ENCODE measurements at places on chromosomes 13 and 19.

DNA sequence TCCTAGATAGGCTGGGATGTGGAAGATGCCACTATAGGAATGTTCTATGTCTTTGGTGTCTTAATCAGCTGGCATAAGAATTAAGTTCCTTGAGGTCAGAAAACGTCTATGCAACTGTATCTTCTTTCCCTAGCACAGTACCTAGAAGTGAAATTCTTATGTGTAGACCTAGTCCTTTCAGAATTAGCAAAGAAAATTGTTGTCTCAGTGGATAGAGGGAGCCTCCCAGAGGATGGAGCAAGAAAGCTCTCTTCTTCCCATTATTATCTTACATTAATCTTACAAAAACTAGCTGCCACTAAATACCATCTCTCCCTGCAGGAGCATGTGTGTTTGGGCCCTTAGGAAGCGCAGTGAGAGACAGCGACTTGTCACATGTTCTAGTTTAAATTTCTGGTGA, 11.6 kb downstream of the CLDN10 start:
- DNase-seq = no peak

DNA sequence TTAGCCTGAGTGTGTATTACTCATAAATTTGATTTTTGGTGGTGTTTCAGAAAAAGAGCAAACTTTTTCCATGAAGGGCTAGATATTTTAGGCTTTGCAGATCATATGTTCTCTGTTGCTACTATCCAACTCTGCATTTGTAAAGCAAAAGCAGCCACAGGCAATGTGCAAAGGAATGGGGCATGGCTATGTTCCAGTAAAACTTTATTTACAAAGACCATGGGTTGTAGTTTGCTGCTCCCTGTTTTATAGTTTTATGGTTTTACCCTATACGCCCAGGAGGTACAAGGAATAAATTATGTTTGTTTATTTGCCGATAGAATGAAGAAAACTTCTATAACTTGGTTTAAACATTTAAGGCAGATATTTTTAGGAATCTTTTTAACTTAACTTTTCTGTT, 23.6 kb downstream of the IFT88 start:
- no peak for DNase-seq

DNA sequence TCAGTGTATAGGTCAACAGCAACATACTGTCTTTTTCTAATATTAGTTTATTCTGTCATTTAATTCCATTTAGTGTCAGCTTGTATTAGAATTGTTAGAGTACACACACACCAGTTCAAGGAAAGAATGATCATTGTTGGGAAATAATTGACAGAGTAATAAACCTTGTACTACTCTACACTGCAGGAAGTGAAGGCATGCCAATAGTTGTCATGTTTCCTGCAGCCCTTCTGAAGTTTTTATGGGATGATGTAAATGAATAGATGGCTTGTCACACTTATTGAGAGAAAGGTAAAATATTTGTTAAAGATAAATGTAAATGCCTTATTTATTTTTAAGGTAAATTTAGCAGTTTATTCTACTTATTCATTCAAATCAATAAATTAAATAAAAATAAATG, 306.9 kb upstream of the KLHL1 start:
- DNase-seq = no peak

DNA sequence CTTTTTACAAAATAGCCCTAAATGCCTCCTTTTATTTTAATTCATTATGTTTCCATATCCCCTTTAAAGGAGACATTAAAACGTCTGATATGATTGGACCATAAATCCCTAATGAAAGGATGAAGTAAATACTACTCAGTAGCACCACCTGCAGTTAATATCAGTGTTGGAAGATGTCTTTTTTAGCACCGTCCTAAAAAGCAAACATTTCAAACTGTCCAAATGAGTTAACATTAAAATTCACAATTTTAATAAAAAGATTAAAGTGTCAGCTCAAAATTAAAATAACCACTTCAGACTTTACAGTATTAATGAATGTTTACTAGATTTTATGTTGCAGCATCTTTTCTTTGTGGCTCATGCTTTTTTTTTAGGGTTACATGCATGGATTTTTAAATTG, 12.3 kb downstream of the ZNF507 start:
- no peak for DNase-seq

DNA sequence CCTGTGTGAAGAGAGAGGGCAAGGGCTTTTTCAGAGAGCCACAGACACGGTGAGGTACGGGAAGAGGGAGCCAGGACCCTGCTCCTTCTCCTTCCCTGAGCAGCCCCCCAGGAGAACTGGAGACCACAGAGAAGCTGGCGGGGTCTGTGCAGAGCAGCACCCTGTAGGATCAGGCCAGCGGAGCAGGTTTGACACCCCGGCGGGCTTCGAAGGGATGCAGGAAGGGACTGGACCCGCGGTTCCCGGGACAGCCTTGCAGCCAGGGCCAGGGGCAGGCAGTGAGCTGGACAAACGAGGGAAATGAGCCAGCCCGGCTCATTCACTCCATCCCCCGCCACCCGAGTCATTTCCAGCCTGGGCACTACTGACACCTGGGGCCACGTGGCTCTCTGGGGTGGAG, 22.2 kb downstream of the CPAMD8 start:
- DNase-seq = no peak

DNA sequence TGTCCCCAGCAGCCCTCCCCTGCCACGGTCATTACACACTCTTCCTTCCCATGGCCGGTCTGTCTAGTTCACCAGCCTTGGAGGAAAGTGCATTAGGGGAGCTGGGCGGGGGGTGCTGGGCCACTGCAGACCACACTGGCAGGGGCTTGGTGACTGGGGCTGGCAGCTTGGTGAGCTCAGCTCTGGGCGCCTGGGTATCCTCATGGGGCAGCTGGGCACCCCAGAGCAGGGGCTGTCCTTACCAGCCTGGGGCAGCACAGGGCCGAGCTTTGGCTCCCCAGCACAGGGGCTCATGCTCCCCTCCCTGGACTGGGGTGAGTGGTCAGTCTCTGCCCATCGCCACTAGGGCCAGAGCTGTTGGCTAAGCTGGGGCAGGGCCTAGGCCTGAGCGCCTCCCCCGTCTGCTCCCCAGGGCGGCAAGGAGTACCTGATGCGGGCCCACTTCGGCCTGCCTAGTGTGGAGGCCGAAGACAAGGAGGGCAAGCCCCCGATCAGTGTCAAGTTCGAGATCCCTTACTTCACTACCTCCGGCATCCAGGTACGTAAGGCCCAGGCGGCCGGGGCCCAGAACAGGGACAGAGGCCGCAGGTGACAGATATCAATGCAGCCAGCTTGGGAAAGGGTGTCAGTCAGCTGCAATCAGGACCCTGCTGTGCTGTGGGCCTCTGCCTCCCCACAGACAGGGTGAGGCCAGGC, 35.5 kb downstream of the AP1M1 start:
- no peak for DNase-seq

DNA sequence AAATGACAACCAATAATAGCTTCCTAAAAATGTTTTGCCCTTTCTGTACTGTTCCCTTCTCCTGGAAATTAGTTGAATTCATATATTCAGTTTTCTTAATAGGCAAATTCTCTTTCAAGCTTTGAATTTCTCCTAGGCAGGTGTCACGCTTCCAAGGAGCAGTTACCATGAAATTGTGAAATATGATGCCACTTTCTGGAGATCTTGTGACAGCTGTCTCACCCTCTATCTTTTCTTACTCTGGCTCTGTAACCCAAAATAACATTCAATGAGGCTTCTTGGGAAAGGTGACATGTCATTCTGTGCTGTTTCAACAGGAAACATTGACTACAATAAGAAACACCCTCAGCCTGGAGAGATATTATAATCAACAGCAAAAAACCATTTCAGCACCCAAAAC, 80.3 kb upstream of the MRI1 start:
- DNase-seq = no peak

GRCh38 chr13:31733066-31733465, 6.3 kb upstream of the RXFP2 start:
- peak; percentile 53 for DNase-seq

DNA sequence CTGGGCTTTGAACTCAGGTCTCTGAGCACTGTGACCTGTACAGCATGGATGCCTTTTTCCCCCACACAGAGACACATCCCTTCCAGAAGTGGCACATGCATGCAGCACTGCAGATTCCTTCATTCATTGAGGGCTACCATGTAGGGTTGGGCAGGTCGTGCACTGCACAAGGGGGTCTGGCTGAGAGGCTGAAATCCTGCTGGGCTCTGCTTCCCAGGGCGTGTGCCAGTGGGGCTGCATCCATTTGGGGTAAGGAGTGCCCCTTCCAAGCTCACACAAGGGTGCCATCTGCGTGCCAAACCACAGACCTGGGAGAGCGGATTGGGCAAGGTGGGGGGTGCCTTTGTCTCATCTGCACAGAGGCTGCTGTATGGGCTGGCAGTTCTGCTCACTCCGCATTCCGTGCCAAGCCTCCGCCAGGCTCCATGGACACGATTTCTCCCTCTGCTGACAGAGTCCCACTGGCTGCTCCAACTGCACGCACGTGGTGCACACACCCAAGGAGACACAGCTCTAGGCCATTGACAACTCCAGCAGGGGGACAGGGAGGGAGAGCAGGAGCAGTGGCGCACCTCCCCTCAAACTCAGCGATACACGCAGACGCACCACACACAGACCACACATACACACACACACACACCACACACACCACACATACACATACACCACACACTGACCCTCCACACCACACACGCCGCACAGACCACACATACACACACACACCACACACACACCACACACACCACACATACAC, 4.5 kb upstream of the SHISA7 start:
- DNase-seq = no peak

DNA sequence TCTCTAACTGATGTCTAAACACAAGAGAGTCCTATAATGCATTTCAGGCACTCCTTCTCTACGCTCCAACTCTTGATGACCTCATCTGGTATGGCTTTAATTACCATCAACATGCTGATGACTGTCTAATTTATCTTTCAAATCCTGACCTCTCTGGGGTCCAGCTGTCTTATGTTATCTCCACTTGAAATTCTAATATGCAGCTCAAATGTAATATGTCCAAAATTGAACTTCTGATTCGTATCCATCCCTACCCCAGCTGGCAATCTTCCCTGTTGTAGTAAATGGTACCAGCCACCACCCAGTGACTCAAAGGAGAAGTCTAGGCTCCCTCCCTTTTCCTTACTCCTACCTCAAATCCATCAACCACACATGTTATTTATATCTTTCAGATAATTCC, 288.0 kb upstream of the SLC10A2 start:
- DNase-seq = no peak

DNA sequence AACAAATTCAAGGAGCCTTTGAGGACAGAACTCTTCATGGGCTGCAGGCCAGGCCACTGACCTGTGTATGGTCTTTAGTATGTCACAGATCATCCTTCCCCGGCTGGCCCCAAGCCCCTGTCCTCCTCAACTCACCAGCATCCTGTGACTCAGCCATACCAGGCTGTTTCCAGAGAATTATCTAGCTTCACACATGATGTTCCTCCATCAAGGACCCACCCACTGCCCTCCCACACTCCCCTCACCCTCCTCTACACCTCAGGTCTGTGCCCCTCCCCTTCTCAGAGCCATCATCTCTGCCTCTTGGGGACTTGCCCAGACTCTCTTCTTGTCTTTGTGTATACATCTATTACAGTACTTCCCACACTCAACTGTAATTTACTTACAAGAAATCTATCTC, 14.7 kb downstream of the DCT start:
- no peak for DNase-seq

DNA sequence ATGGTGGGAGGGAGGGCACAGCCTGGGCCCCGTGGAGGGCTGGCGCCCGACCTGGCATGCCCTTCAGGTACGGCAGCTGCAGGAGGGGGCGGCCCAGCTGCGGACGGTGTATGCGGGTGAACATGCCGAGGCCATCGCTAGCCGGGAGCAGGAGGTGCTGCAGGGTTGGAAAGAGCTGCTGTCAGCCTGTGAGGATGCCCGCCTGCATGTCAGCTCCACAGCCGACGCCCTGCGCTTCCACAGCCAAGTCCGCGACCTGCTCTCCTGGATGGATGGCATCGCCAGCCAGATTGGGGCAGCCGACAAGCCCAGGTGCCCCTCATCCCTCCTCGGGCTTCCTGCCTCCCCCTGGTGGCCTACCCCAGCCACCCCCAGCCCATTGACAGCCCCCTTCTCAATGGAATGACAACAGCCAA, 16.6 kb upstream of the SHKBP1 start:
- DNase-seq = no peak

DNA sequence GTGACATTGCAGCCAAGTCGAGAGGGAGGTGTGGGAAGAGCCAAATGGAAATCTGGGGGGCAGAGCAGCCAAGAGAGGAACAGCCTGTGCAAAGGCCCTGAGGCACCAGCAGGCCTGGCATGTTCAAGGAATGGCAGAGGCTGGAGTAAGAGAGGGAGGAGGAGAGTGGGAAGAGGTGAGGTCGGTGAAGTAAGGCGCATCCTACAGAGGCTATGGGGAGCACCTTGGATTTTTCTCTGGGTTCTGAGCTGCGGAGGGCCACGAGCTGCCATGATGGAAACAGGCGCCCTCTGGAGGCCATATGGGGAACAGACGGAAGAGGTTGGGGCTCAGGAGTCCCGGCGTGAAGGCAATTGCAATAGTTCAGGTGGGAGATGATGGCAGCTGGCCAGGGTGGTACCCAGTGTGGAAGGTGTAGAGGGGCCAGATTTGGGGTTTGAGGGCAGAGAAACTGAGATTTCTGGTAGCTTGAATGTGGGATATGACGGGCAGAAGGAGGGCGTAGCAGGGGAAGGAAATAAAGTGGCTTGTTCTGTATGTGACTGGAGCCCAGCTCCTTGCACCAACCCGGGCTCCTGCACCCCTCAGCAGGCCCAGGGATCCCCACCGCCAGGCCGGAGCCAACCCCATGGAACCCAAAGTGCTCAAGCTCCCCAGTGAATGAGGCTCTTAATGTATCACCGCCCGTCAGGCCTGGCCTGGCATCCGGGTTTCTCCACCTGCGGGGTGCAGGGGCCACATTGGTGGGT, 20.5 kb upstream of the STRN4 start:
- DNase-seq = no peak

DNA sequence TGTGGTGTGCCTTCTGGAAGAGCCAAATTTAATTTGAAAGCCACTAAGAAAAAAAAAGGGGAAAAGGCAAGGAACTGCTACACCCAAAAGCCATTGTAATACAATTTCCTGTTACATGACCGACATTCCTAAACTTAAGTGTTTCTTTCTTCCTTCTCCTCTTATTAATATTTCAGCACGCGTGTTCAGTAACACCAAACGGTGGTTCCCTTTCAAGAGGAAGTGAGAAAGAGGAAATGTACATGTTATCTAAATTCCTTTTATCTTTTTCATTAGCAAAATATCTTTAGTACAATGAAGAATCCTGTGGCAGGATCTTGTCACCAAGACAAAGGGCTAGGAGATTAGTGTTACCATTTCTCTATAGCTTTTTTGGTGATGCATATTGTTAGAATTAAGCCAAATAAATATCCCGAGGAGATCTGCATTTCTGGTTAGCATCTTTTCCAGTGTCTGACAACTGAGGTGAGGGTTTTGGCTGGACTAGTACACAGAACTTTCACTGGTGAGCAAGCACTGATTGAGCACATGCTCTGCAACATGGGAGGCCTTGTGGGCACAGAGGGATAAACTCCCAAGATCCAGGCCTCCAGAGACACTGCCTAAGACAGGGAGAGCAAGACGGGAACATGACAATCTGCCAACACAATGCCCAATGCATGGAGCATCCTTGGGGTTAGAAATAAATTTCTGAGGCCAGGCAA, 22.1 kb downstream of the LATS2 start:
- DNase-seq = no peak

All from brain microvascular endothelial cell (primary cell).